Stimulated activated CD4-positive, alpha-beta T cell treated with anti-CD3 and anti-CD28 coated beads, Interleukin-4, amount 100 ng/mL, for 1 hour (primary cell): ENCODE measurements at places on chromosomes 2 and 18.
A peak's percentile ranks its signal among the peaks of the same experiment; 100 is the strongest.

DNA sequence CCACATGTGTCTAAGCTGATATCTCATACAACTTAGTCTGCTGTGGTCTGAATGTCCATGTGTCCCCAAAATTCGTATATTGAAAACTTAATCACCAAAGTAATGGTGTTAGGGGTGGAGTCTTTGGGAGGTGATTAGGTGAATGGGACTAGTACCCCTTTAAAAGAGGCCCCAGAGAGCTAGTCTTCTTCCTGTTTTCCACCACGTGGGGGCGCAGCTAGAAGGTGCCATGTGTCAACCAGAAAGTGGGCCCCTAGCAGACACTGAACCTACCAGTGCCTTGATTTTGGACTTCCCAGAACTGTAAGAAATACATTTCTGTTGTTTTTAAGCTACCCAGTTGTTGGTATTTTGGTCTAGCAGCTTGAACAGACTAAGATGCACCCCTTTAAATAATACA, 86.6 kb downstream of the ASB1 start:
- peak; percentile 20 for DNase-seq

- no peak for DNase-seq
Measured at GRCh38 chr2:166229678-166230023, 101.8 kb upstream of the SCN1A start.

DNA sequence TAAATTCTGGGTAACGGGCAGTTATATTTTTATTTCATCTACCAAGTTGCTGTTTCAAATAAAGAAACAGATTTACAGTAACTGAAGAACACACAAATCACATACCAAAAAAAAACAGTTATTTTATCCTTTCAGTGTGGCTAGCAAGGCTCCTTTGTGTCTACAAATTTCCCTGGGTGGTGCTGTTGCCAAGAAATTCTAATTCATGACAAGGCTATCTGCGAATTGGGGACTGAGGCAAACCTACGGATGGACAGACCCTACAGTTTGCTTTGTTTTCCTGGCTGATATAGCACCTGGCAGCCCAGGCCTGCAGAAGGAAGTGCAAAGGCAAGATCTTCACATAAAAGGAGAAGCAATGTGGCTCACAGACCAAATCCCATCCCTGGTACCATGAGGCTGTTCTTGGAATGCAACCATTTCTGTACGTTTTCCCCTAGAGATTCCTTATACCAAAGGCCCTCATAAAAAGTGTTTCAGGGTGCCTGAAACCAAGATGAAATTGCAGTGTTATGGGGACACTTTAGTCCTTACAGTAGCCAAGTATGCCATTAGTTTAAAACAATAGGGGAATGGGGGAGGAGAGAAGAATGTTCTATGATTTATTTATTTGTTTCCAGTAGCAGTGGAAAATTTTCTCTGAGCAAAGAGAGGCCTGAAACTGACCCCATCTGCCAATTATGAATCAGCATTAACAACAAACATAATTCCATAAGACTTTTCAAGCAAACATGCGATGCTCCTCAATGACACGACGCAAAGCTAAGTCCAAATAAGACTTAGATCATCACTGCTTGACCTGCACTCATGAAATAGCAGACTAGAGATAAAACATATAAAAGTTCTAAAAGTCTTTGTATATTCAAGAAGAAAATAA, 4.3 kb downstream of the KLF7 start:
- no peak for DNase-seq

DNA sequence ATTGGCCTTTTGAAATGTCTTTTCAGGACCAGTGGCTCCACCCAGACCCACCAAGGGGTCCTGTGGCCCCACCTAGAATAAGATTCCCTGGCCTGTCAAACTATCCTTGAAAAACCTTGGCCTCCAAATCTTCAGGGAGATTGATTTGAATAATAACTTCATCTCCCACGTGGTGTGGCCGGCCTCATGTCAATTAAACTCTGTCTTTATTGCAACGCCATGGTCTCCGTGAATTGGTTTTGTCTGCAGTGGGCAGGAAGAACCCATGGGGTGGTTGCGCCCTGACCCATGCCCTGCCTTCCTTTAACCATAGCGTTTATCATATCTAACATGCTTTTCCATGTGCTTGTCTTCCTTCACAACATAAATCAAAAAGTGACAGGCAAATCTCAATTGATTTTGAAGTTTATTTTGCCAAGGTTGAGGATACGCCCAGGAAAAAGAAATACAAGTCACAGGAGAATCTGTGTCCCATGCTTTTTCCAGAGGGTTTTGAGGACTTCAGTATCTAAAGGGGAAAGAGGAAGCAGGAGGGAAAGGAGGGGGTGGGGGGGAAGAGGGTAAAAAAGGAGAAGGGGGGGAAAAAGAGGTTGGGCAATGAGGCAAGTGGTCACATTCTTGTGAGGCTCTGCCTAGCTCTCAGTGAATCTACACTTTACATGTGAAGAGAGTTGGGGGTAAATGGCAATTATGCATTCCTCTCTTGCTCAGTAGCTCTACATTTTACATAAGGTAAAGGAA, 66.5 kb upstream of the CABLES1 start:
- no peak for DNase-seq

DNA sequence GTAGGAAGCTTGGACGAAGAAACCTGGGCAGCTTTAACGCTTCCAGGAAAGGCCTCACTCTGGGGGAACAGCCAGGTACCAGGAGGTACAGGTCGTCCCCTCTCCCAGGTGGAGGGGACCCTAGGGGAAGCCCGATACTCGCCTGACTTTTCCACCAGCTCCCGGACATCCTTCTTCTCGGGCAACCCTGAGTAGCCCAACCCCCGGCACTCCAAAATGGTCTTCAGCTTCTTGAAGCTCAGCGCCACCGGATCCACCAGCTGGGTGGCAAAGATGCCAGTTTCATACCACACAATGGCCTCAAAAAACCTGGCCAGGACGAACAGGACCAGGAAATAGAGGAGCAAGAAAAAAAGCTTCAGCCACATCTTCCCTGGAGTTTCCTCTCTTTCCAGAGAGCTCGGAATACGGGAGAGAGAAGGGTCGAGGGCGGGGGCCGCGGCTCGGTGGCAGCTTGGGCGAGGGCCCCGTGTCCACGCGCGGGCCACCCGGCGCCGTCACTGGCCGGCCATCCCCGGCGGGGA, 1.1 kb downstream of the RNF103 start:
- peak; percentile 21 for DNase-seq

GRCh38 chr2:226030369-226030768, 630.9 kb downstream of the NYAP2 start:
- DNase-seq = no peak

- DNase-seq = peak; percentile 31
Measured at GRCh38 chr2:168244318-168244717, 3.1 kb downstream of the STK39 start.

GRCh38 chr2:9653485-9654271, 22.9 kb upstream of the YWHAQ start:
- DNase-seq = no peak

DNA sequence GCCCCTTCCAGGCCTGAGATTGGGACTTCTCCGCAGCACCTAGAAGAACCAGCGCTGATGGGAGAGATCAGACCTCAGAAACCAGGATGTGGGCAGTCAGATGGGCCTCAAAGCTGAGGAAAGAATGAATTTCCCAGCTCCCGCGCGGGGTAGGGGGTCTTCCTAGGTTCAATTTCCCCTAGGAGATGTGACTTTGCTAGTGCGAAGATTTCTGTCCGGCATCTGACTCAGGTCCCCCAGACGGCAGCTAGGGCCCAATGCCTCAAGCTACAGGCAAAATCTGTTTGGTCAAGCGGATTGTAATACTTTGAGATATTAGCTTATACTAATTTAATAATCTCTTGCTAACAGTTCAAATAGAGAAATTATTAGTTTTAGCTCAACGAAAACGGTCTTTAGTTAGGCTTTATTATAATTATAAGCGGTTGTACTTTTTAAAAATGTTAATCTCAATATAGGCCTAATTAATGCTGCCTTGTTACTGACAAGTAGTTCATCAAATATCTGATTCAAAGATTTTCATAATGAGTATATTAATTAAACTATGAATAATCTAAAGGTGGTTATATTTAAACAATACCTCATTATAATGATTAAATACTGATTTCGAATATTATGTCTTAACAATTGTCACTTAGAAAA, 5.8 kb downstream of the DLX1 start:
- no peak for DNase-seq

DNA sequence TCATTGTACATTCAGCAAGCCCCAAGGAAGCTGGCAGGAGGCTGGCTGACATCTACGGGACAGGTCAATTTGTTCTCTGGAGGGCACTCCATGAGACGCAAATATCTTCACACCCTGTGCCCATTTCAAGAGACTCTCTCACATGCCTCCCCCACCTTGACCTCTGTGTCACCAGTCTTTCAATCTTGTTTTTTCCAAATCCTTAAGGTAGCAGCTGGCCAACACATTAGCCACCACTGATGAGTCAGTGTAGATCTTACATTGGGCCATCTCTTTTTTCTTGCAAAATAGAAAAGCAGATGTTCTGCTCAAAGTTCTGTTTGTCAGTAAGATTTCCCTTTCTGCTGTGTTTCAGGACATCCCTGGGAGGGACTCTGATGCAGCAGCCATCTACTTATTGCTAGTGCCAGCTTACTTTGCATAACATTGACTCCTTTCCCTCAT, 1.7 kb upstream of the DPP4 start:
- no peak for DNase-seq
